Suppressor macrophage treated with lipopolysaccharide for 1 hour (primary cell): ENCODE measurements at places on chromosomes 7 and 10.
A peak's percentile ranks its signal among the peaks of the same experiment; 100 is the strongest.

DNA sequence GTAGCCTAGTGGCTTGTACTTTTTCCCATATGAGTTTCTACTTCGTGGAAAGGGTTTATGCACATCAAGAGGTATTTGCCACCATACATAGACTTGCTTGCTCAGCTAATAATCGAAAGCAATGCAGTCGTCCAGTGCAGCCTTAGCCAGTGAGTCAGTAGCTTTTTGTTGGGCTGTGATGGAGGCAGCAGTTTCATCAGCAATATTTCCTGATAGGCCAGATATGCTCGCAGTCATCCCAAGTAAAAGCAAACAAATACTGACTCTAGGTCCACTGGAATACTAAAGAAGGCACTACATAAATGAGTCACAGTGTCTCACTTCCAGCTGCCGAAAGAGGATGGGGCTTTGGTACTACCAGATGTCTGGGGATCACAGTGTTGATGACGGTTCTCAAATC is 2.1 kb upstream of the BNIP3 start:
- DNase-seq, result peak; percentile 19

- no peak for DNase-seq
Measured at GRCh38 chr7:157863906-157864810, 527.4 kb downstream of the DNAJB6 start.

GRCh38 chr10:31073996-31074721 is 42.5 kb upstream of the ZNF438 start:
- DNase-seq, result no peak

DNA sequence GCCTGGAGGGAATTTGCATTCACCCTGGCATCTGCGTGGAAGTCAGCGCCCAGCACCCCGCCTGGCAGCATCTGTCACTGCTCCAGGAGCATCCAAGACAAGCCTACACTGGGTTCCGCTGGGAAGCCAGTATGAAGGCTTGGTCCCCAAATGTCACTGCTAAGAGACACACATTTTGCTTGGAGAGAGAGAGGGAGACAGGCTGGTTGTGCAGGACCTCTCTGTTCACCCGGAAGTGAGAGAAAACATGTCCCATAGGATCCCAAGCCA is 119.5 kb downstream of the SEC23IP start:
- no peak for DNase-seq

- no peak for DNase-seq
Measured at GRCh38 chr10:77390481-77390891, 247.1 kb downstream of the KCNMA1 start.

DNA sequence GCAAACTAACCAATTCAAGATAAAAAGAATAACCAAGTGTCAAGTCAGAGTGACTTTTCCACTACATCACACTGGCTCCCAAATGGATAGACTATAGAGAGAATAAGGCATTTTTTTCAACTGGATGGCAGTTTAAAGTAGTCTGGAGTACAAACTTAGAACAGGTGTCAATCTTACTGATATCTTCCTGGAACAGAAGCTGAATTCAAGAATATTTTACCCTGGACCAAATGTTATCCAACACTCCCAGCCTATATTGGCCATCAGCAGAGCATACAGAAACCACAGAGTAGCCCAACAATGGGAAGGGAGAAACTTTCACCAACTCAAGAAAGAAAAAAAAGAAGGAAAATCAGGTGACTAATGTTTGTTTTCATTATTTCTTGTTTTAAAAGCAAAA is 11.5 kb downstream of the IDE start:
- DNase-seq, result no peak

DNA sequence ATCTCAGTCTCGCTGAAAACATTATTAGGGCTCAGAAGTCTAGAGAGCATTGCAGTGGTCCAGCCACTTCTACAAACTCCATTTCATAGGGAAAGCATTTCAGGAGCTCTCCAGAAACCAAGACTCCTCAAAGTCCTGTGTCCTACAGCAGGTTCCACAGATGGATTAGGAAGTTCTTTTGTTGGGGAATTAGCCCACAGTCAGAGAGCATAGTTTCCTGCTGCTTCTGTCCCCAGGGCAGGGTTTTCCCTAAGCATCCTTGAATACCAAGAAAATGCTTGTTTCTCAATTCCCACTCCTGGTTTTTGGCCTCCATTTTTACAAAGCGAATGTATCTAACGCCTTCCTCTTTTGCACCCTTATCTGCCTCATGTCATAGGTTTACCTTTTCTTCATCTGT is 235.9 kb upstream of the PODXL start:
- no peak for DNase-seq
